ENCODE measurements at places on chromosomes 11 and 22.

GRCh38 chr11:13759050-13759449 is 90.6 kb downstream of the FAR1 start:
- no peak for DNase-seq

DNA sequence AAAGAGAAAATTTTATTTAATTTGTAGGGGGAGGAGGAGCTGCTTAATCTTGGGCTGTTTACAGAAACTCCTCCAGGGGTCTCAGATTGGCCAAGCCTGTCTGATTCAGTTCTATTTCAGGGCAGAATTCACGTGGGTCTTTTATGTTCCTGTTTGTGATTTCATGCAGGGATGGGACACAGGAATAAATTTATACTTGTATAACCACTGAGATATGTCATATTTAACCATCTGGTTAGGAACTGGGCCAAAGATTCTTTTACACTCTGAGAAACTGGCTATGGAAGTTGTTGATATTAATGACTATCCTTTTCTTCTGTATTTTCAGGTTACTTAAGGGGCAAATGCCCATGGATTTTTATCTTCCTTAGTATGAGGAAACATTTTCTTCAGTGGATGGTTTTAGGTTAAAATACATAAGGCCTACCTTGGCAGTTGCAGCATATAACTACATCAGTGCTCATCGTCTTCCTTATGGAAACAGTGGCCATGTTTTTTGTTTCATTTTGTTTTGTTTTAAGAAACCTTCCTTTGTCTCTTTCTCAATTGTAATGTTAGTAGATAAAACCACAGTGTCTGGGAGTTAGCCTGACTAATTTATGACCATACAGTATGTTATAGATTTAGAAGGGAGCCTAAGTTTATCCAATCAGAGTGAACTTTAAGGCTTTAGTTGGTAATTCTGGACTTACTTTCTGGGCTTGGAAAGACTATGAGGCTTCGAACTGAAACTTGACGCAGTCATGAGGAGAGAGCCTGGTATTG is 132.4 kb upstream of the ANO3 start:
- DNase-seq, result peak; percentile 28

DNA sequence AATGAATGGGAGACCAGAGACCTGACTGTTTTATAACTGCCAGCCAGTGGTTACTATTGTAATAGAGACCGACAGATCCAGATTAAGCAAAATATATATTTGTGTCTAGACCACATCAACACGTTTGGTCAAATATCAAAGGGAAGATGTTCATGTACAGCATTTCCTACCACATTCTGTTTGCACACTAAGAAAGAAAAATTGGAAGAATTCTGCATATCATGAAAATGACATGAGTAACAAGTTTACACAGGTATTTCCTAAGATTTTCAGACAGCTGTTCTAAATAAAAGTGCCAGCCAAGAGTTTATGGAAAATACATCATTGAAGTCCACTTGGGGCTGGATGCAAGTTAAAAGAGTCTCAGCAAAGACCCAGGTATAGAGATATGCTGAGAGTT is 145.5 kb upstream of the ANO3 start:
- no peak for DNase-seq

GRCh38 chr11:6646918-6647679 is 8.5 kb downstream of the DCHS1 start:
- DNase-seq, result peak; percentile 29

GRCh38 chr22:48846200-48846599 is 981.5 kb downstream of the BRD1 start:
- no peak for DNase-seq

DNA sequence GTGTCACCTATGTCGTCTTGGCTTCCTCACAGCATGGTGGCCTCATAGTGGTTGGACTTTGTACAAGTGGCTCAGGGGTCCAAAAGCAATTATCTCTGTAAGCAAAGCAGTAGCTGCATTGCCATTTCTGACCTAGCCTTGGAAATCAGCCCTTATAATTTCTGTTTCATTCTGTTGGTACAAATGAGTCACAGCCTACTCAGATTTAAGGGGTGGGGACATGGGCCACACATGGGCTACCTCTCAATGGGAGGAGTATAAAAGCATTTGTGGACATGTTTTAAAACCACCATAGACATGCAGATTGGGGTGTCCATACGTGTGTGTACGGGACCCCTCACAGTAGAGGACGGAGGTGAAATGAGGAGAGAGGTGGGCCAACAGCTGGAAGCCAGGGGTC is 41.6 kb downstream of the CHRDL2 start:
- DNase-seq, result peak; percentile 41

DNA sequence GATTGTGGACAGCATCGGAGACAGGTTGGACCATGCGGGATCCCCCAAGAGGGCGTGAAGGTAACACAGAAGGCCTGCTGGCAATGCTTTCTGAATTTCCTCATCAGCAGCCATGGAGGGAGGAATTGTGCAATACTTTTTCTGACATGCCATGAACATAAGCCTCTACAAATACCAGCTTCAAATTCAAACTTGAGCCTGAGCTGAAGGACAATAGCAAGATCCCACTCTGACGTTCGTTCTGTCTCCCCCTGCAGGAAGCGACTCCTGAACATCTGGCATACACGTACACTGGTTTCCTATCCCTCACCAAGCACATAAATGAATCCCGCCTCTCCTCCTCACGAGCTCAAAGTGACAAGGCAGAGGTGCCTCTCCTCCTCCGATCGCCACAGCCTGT is 312.2 kb downstream of the BRD1 start:
- no peak for DNase-seq

DNA sequence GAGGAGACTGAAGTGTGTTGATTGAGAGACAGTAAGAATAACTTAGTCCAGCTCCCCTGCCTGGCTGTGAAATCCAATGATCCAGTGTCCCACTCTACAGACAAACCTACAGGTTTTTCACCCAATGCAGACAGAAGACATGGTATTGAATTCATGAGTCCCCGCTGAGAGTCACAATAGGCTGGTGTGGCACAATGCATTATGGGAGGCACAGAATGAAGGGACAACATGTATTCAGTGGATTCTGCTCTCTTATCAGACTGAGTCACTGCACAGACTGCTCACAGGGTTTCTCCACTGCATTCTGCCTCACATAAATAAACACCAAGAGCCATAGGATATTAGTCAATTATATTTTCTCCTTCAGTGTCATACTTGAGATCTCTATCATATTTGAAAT is 55.2 kb upstream of the TOP3B start:
- peak; percentile 88 for DNase-seq

DNA sequence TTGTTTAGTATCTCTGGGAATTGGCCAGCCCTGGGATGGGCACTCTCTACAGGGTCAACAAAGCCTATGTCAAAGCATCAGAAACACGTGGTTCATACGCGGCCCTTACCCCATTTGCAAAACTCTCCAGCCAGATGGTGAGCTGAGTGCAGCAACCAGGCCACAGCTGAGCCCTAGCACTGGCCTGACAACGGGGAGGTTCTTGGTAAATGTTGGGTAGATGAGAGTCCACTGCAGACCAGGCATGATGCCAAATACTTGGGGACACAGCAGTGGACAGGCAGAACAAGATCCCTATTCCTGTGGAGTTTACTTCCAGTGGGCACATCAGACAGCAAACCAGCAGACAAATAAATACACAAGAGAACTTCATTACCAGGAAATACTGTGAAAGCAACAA is 172.1 kb upstream of the SYT13 start:
- DNase-seq, result no peak

DNA sequence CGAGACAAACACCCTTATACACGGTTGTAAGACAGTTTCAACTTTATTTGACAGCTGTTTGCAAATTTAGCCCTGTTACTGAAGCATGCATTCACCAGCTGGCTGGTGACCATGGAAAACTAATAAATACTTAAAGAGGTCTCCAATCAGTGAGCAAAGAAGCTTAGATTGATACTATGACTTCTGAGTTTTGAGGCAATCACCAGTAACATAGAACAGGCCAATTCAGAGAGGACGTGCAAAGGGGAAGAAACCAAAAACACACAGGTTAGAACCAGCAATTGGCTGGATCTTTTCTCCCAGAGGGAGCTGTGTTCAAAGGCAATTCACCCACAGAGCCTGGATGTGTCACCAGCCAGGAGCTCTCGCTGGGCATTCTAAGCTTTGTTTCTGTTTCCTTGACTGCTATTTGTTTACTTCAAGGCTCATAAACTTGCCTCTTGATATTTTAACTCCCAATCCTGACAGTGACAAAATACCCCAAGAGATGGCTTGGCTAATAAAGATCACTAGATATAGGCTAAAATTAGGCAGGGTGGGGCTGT is 113.6 kb upstream of the MTMR2 start:
- DNase-seq, result peak; percentile 62

- no peak for DNase-seq
These were observed 85.2 kb downstream of the RELT start for GRCh38 chr11:73461335-73461840.

DNA sequence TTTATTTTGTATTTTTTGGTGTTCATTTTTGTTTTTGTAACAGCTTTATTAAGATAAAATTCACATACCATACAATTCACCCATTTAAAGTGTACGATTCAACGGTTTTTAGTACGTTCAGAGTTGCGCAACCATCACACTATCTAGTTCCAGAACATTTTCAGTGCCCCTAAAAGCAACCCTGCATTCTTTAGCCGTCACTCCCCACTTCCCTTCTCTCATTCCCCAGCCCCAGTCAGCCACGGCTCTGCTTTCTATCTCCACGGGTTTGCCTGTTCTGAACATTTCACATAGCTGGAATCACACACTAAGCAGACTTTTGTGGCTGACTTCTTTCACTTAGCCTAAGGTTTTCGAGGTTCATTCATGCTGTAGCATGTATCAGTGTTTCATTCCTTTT is 9.6 kb upstream of the KCNQ1OT1 start:
- peak; percentile 64 for DNase-seq

- no peak for DNase-seq
These were observed 796.6 kb downstream of the TBC1D22A start for GRCh38 chr22:47558828-47559700.
